Osteocyte (in vitro differentiated cells): ENCODE measurements at places on chromosomes 12 and 14.

DNA sequence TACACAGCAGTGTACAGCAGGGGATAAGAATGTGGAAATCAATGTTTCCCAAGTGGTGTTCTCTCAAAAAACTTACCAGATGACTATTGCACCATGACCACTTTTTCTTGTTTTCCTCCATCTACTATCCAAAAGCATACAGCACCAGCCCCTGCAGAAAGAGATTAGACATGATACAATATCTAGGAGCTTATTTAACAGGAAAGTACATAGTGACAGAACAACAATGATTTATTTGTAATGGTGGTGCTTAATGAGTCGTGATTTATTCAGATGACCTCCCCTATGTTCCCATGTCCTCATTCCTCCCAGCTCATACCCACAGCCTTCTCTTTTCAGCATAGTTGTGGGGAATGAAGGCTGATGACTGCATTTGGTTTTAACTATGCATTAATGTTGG is 413.6 kb downstream of the BTG1 start:
- DNase-seq, result no peak

DNA sequence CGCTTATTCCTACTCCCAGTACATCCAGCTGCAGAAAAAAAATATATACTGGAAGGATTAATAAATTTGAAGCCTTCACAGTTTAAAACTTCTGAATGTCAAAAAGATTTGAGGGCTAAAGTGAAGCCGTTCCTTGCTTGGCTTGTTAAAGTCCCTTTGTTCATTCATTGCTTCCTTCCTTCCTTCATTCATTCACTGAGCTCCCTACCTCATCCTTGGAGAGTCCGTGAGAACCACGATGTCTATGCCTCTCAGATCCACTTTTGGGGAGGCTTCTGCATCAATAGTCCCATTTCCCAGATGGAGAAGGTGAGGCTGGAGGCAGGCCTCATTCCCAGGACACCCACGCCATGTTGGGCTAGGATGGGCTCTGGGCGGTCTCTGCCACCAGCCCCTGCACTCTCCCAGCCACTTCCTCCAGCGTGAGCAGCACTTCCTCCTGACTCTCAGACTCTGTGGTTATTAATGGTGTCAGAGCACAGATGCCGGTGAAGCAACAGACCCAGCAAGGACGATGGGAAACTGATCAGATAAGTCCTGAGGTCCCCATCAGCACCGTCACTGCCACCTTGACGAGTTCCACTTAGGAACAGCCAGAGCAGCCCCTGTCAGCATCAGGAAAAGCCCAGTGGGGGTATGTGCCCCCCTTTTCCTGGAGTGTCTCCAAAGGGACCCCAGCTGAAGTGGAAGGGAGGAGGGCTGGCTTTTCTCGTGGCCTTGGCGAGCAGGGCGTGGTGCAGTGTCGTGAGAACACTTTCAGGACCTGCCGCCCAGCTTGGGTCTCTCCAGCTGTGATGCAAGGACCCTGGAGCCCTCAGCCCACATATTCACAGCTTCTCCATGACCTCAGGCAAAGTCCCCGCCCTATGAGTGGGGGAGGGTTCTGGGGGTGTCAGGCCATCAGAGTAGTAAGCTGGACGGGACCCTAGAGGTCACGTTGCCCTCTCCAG is 21.2 kb downstream of the ASB2 start:
- no peak for DNase-seq

GRCh38 chr12:102816816-102817434 is 100.1 kb downstream of the PAH start:
- no peak for DNase-seq

DNA sequence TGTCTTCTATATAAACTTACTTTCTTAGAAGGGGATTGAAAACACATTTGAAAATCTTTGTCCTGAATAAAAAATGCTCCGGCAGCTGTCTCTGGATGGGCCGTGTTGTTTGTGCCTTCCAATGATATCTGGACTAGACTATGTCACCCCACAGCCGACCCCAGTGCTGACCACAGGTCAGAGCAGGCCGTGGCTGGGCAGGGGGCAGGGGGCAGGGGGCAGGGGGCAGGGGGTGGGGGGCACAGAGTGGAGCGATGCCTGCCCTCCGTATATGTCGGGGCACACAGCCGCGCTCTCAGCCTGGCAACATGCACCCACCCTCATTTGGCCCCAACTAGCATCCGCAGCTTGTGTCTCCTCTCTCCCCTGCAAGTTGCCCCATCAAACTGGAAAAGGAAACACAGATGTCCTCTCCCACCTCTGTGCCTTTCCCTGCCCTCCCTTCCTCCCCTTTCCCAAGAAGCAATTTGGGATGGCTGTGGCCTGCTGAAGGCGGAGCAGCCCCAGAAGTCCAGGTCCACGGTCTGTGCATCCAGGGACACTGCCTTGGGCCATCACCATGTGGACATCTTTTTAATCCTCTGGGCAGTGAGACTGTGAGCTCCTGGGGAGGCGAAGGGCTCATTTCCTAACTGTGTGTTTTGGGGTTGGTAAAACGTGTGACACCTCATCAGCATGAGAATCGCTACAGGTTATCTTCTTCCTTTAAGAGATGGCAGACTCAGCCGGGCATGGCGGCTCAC is 295.7 kb upstream of the RTL1 start:
- peak; percentile 71 for DNase-seq

DNA sequence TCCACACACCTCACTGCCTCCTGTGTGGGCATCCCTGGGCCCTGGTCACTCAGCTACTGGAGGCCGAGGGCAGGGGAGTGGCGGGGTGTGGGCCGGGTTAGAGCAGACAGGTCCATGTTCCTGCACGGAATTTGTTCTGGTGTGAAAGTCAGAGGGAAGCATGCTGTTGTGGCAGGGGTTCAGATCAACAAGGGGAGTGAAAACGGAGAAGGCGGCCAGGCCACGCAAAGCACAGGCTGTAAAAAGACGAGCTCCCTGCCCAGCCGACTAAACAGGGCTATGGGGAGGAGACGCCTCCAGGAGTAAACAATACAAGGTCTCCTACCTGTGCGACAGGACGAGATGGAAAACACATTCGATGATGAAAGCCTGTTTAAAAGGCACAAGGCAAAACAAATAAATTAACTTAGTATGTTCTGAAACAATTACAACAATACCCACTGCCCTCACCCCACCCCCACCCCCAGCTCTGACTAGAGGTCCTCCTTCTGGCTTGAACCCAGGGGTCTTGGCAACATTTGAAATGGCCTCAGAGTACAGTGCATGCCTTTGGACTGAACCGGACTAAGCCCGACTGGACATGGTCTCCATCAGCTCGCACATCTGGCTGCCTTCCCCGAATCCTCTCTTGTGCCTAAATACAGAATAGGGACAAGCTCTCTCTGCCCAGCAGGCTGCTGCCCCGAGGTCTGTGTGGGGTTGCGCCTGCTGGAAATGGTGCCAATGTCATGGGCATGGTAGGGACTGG is 274.9 kb upstream of the DIO3 start:
- no peak for DNase-seq

- DNase-seq, result no peak
These were observed 20.8 kb downstream of the SUSD6 start for GRCh38 chr14:69632164-69632563.

DNA sequence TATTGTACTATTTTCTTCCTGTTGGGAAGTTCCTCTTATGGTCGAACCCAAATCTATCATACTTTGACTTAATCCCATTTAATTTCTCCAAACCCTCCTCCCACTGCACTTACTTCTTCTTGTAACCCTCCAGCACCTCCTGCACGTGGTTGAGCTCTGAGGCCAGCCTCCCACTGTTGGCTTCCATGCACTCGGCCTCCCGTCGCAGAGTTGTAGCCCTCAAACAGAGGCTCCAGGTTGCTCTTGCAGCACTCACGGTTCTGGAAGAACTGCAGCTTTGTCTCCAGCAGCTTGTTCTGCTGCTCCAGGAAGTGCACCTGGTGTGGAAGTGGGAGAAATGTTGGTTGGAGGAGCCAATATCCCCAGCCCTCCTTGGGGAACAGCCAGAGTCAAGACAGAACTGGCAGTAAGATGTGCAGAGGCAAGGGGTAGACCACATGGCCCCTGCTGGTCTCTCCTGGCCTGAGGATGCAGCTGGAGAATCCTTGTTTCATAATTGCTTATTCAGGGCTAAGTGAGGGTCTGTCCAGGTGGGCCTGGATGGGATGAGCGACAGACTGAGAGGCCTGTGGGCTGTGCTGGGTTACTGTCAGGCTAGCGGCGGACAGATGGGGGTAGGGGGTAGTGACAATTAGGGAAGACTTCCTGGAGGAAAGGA is 18.4 kb upstream of the KRT86 start:
- no peak for DNase-seq

DNA sequence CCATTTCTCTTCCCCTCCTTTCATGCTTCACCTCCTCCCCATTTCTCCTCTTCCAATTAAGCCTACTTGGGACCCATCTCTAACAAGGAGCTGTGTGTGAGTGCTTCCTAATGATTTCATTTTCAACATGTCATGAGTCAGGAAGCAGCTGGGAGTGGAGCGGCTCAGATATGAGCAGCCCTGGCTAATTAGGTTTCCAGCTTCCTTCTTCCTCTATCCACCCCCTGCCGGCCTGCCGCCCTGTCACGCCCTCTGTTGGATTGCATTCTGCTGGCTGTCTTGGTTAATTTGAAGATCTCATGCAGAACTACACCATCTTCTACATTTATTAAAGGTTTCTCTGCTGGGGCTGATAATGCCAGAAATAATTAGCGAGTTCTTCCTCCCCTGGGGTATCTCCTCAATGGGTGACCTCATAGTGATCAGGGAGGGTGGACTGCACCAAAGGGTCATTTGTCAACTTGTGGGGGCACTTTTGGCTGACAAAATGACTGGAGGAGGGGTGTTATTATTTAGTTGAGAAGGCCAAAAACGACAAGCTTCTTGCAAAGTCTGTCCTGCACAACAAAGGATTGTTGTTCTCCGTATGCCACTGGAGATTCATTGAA is 300.9 kb upstream of the SRRM4 start:
- DNase-seq, result no peak

DNA sequence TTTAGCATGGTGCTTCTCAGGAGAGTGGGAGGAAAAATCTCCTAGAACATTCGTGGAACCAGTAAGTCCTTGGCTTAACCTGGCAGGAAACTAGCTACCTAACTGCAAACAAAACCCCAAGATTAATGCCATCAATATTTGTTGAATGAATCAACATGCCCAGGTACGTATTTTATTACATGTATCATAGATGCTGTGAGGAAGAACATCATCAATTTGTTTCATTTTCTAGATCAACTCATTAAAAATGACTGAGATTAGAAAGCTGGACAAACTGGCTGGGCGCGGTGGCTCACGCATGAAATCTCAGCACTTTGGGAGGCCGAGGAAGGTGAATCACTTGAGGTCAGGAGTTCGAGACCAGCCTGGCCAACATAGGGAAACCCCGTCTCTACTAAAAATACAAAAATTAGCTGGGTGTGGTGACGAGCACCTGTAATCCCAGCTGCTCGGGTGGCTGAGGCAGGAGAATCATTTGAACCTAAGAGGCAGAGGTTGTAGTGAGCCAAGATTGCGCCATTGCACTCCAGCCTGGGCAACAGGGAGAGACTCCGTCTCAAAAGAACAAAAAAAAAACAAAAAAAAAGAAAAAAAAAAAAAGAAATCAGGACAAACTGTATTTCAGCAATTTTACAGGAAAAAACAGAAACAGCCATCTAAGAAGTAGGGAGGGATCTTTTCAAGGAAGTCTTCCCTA is 88.7 kb downstream of the NTN4 start:
- no peak for DNase-seq

GRCh38 chr12:9796346-9796745 is 30.9 kb upstream of the KLRF1 start:
- no peak for DNase-seq

DNA sequence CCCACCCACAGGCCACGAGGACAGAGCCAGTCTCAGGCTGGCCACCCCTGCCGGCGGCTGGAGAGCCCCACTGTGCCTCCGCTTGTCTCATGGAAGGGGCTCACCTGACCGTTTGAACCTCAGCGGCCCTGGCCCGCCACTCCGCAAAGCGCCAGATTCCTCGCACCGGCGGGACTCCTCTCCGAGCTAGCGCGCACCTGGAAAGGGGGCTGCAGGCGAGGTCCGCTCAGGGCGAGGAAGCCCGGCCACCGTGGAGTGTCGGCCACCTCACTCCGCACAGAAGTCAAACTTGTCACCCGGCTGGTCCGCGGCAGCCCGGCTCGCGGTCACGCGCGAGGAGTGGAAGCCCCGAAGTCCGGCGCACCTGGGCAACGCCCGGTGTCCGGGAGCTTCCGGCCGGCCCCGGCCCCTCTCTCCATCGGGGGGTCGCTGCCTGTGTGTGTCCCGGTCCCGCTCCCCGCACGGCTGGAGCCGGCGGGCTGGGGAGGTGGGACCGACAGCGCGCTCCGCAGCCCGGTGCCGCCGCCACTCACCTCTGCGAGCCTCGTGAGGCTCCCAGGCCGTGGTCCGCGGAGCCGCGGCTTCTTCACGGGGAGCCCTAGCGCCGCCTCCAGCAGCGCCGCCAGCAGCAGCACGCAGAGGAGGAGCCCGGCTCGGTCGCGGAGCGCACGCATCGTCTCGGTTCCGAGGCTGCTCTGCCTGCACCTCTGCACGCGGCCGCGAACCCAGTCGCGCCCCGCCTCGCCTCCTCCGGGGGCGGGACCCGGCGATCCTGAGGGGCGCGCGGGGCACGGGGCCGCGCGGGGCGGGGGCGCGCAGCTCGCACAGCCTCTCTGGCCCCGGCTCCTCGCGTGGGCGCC is at the start of gene ISM2:
ISM2 (minus strand) TSS at position 697 of the 860 bp plus-strand sequence; CDS start at position 674, 23 bp downstream.
- no peak for DNase-seq

DNA sequence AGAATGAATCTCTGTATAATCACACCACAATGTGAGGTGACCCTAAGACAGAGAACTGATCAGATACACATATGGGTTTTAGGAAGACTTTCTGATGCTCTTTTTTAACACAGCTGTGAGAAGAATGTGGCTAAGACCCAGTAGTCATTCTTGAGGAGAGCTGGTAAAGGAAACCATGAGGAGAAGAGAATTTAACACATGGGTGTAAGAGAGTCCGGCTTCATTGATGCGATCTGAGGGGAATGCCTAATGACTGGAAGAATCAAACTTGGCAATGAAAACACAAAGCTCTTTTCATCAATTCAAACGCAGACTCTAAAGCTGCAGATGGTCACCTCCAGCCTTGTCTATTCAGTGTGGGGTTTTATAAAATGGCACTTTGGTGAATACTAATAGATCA is 79.3 kb downstream of the FOXA1 start:
- no peak for DNase-seq

DNA sequence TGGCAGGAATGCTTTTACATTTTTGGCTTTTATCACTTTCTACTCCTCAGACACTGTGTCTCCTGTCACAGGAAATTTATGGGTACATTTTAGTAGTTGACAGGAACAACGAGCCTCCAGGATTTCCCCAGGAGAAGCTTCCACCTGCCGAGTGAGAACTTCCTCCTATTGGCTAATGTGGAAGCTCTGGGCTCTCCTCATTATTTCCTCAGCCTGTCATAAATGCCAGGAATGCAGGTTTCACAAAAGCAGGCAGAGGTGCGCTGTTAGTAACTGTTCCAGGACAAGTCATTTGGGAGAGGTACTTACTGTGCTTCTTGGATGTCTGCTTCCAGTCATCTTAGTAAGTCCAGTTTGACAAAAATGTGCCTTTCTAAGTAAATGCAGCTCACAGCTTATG is 19.1 kb upstream of the DCP1B start:
- no peak for DNase-seq
